ENCODE measurements at places on chromosomes 1 and 21.

GRCh38 chr1:184025242-184025675 lies 12.3 kb downstream of the COLGALT2 start:
- DNase-seq: no peak

- no peak for DNase-seq
Measured at GRCh38 chr1:94654031-94654430, 112.5 kb upstream of the F3 start.

DNA sequence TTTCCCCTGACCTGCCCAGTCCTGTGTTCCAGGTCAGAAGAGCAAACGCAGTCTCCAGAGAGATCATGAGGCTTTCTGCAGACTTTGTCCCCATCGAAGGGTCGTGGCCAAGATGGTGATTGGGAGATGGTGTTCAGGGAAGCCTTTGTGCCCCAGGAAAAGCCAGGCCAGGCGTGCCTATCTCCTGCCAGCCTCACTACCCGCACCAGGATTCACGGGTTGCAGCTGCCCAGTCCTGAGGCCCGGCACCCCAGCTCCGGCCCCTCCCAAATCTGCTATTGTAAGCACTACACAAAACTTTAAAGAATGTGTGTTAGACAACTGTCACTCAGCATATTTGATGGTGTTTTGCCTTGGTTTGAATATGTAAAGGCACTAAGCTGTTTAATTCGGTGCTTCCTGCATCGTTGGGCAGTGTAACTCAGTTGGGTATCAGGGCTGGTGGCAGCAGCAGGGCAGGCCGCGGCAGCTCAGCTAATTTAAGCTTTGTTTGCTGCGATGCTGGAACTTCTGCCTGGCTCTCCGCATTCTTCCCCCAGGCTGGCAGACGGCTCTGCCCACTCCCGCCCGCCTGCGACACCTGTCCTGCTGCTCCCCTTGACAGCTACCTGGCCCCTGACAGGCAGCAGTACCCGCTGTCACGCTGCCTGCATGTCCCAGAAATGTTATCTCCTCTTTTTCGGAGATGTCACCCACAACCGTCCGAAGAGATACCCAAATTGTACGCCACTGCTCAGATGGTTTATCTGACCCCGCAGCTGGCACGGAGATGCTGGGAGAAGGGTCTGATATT lies 209.0 kb upstream of the VAMP3 start:
- DNase-seq: no peak

DNA sequence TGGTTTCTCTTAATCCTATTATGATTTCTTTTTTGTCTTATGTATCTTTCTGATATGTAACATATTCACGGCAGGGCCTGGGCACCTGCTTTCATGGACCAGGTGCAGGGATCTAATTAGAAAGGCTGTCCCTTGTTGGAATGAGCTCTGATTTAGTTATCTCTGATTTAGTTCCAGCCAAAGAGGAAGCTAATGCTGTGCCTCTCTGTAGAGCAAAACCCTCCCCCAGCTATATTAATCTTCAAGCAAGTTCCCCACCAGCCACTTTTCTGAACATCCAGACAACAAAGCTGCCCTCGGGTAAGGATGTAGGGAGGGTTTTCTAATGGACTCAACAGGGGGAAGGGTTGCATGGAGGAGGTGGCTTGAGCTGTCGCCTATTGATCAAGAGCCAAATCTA lies 6.1 kb downstream of the TSACC start:
- DNase-seq: no peak

DNA sequence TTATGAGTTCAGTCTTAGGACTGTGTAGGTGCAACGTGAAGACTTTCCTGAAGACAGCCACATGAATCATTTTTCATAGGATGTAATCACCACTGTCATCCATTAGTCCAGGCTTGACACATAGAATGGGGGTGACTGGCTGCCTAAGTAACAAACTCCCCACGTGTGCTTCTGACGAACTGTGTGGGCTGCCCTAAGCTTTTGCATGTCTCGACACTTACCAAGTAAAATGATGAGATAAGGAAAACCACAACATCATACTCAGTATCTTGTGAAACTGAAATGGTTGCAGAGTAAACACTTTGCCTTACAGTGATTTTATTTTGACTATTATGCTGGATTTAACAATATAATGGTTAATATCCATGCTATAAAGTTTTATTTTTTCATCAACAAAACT lies 19.5 kb downstream of the ERG start:
- DNase-seq: no peak

DNA sequence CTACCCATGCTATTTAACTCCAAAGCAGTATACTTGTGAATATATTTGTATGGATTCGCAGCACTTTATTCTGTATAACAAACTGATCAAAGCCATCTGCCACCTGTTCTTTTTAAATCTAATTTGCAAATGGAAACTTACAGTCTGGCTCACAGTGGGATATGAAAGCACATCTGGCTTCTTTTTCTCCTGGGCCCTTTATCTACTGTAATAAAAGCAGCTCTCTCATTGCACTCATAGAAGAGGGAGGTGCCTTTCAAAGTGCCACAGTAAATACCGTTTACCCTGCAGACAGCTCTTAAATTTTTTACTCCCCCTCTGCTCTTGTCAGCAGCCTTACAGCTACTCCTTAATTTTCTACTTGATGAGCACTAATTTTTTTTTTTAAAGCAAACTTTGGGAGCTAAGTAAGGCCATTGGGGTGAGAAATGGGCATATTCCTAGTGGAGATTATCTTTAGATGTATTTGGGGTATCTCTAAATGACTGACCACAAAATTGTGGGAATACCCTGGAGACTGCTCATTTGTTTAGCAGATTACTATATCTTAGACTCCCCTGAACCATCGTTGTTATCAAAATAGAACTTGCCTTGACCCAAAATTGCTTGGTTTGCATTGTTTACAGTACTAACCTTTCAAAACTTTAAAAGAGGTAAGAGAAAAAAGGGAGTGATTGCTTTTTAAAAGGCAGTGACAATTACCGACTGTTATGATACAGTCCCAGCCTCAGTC lies 110.1 kb downstream of the VPS13D start:
- no peak for DNase-seq

DNA sequence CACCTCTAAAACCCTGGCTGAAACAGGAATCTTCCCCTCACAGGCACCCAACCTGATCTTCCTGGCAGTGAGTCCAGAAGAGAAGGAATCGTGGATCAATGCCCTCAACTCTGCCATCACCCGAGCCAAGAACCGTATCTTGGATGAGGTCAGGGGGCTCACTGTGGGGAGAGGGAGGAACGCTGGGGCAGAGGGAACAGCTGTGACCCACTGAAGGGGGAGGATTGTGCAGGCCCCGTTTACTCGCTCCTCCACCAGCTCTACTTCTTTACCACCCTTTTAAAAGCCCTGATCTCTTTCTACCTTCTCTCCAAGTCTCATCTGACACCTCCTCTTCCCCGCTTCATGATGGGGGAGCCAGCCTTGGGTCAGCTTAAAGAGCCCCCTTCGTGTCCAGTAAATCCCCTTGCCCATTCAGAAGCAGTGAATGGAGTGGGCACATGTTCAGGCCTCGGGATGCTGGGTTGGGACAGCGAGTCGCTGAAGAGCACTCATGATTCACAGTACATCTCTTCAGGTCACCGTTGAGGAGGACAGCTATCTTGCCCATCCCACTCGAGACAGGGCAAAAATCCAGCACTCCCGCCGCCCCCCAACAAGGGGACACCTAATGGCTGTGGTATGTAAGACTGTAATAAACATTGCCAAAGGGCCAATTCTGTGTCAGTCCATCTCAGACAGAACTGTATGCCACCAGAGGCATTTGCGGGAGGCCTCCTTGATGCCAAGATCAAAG lies 7.3 kb downstream of the PLEKHO1 start:
- DNase-seq: no peak

DNA sequence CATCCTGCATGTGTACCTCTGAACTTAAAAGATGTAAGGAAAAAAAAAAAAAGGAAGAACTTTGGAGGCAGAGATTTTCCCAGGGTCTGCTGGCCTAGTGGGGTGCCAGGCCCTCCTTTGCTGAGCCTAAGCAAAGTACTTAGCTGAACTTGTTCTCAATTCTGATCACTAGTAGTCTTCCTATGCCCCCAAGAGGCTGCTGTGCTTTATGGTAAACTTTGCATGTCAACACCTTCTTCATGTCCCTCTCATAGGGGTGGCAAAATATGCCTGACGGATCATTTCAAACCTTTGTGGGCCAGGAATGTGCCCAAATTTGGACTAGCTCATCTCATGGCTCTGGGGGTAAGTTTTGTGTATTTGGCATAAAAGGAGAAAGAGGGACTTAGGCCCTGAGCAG lies 1.4 kb upstream of the USP21 start:
- no peak for DNase-seq

DNA sequence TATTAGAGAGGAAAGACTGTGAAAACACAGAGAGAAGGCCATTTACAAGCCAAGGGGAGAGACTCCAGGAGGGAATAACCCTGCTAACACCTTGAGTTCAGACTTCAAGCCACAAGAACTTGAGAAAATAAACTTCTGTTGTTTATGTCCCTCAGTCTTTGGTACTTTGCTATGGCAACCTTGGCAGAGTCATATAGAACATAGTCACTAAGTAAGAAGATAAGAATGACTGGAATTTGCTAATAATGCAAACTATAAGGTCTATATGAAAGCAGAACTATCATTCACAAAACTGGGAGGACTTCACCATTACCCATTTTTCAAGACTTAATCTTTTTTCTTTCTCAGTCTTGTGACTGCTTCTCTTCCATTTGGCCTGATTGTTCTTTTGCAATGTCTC lies 767.3 kb upstream of the ADAMTS5 start:
- DNase-seq: no peak

DNA sequence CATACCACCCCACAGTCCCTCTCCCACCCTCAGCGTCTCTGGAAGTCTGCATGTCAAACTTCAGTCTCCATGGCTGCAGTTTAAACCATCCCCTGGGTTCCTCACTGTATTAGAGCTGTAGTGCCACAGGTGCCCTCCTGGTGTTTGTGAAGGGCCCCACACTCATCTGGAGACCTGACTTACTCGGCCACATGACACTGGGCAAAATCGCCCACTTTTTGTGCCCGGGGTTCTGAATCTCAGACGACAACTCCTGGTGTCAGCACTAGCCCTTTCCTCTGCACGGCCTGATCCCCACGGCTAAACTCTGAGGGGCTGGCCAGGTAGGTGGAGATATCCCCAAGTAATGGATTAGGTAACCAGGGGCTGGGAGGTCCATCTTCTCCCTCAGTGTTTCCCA lies 6.5 kb downstream of the INKA2 start:
- DNase-seq: no peak

DNA sequence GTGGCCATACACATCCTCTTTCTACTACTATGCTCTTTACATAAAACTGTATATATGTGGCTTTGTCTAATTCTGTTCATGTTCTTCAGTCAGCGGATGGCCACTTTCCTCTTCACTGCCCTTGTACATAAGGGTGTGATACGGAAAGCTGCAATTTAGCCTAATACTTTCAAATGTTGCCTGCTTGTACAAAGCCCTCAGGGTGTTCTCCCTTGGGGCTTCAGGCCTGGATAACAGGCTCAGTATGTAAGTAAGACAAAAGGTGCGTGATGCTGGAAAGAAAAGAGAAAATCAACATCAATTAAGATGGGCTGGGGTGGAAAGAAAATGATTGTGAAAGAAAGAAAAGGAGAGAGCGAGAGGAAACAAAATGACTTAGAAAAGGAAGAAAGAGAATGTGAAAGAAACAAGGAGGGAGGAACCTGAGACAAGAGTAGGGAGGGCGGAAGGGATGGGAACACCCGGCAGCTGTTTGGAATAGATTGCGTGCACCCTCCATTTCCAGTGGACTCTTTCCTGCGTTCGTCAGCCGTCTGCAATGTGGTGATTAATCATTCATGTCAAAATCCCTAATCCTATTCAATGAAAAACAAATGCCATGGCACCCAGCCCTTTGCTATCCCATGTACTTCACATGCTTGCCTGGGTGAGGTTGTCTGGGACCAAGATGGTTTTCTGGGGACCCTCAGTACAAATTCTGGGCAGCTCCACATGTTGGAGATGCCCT lies 553.6 kb downstream of the NUF2 start:
- DNase-seq: no peak

GRCh38 chr1:225962440-225962975 lies 21.5 kb upstream of the LEFTY2 start:
- no peak for DNase-seq

GRCh38 chr1:91273875-91274274 lies 130.8 kb downstream of the HFM1 start:
- no peak for DNase-seq

- DNase-seq: no peak
Measured at GRCh38 chr1:119410961-119411360, 4.0 kb upstream of the HSD3B2 start.

- no peak for DNase-seq
Measured at GRCh38 chr1:110783292-110783918, 89.5 kb upstream of the CD53 start.

GRCh38 chr1:162554258-162554657 lies 7.3 kb upstream of the UAP1 start:
- no peak for DNase-seq

GRCh38 chr1:211705467-211706091 lies 30.2 kb upstream of the NEK2 start:
- no peak for DNase-seq

DNA sequence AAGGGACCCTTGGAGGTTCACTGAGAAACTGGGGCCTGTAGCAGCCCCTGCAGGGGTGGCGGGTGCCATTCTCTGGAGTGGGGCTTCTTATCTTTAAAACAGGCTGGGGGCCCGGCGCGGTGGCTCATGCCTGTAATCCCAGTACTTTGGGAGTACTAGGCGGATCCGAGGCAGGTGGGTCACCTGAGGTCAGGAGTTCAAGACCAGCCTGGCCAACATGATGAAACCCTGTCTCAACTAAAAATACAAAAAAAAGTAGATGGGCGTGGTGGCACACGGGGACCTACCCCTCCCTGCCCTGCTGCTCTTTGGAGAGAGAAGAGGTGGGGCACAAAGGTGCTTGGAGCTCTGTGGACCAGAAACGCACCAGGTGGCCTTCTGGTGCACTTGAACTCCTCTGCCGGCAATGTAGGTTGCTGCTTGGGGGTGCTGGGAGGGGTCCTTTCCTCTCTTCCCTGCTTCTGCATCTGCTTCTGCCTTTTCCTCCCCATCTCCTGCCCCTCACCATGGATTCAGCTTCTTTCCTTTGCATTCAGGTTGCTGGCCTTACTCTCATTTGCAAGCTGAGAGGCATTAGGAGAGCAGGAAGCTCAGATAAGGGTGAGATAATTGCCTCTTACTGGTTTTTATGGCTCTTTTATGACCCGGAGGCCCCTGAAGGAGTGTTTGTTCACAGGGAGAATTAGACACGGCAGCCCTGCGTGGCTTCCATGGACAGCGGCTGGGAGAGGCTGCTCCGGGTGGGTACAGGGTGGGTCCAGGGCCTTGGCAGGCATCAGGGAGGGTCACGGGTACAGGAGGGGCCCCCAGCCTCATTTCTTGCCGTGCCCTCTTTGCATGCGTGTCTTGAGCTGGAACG lies 57.4 kb downstream of the ARHGEF10L start:
- DNase-seq: no peak

DNA sequence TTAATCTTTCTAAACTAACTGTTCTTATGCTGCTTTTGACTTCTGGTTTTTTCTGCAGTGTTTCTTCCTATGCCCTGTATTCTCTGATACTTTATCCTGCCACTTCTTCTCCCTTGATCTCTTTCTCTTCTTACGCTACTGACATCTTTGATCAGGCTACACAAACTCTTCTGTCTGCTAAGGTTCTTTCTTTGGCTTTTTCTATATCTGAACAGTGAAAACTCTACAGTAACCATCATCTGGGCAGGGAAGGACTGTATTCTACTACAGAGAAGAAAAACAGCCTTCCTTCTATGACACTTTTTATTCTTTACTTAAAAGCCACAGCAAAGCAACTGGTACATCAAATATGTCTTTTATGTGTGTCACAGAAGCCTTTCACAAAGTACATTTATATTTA lies 7.4 kb upstream of the NEXN start:
- DNase-seq: no peak
